ENCODE measurements at places on chromosomes 12 and 14. TPM values are rescaled to one million over a fixed set of nuclear protein-coding genes. Genes with fewer than 3 reads are reported as not detected.

GRCh38 chr12:100128512-100128908 is 14.2 kb downstream of the BLTP3B start:
- DNase-seq, result peak; percentile 54

GRCh38 chr14:91233936-91234790 is 10.3 kb downstream of the GPR68 start:
- no peak for DNase-seq

The C12orf50 gene
- not detected for total RNA-seq

DNA sequence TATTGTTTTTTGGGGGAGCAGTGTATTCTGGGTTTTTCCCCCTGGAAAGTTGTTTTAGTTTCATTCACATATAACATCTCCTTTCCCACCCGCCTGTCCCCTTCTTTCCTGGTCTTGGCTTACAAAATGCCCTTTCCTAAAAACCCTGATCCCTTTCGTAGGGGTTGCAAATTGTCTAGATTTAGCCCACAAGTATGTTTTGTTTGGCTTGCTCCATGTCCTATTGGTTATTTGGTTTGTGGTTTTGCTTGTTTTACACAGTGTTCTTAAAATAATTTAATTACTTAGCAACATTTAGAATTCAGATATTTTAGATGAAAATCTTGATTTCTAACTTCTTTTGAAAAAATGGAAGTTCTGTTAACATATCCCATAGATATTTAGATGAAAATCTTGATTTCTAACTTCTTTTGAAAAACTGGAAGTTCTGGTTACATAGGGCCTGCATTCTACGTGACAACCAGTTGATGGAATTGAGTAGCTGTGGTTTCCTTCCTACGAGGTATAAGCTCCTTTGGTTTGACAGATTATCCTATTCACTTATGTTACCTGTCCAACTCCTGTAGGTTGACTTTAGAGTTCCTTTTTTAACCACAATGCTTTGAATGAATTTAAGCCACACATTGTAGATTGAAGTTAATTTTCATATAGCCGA is 89.2 kb upstream of the TMEM263 start:
- DNase-seq, result no peak

DNA sequence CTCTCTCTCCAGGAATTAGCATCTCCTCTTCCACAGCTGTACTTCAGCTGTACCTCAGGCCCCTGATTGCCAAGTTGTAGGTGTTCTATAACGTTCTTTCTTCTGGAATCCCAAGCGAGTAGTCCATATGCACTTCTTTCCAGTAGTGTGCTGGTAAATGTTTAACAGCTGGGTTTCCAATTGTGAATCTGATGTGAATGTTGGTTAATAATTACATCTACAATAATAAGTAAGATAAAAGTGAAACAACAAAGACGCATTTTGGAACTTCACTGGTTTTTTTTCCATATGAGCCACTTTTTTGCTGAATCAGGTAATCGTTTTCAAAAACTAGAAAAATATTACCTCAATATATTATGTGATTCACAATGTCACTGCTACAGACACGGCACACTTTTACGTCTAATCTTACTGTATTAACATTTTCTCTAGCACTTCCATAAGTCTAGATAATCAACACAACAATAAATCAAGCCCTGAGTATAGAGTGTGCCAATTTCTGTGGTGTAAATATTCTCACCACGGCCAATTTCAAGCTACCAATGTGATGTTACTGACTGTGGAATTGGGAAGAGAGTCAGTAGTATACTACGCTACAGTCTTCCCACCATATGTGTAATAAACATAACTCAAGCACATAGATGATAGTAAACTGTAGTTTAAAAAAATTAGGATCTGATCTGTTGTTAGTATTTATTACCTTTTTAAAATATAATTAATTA is 113.0 kb downstream of the ZFP36L1 start:
- DNase-seq, result no peak

The TMEM179 gene
- total RNA-seq, result not detected

DNA sequence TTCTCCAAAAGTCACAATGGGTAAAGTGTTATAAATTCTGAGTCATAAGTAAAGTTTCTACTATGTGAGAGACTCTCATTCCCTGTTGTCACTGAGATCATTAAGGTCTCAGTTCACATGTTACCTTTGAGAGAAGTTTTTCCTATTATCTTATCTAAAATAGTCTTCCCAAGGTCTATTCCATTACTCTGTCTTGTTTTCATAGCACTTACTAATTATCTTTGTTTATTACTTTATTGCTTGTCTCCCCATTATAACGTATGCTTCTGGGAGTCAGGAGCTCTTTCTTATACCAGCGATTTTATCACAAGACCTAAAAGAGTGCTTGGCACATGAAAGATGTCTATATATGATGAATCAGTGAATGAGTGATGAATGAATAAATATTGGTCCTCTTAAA is 1001.9 kb downstream of the DIO2 start:
- no peak for DNase-seq

- DNase-seq, result peak; percentile 13
Observed at GRCh38 chr14:89368490-89369477, 48.2 kb downstream of the FOXN3 start.

DNA sequence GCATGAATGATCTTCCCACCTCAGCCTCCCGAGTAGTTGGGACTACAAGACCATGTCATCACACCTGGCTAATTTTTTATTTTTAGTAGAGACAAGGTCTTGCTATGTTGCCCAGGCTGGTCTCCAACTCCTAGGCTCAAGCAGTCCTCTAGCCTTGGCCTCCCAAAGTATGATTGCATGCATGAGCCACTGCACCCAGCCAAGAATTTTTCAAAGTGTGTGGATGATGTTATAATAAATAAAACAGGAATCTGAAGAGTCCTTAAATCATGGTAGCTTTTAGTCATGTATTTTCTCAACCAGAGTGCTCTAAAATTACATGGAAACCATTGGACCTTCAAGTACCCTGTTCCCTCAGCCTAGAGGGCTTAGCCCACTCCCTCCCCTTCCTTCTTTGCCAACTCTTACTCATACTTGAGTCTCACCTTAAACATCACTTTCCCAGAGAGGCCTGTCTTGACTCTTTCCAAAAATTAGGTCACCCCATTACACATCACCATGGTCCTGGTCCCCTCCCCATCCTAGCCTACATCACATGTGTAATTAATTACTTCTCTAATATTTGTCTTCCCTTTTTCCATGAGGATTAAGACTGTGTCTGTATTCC is 52.2 kb upstream of the BICDL1 start:
- DNase-seq, result no peak

The GDF3 gene
- total RNA-seq, result not detected

GRCh38 chr14:100979780-100980179 is 76.3 kb upstream of the RTL1 start:
- peak; percentile 67 for DNase-seq

The ADGRD1 gene
- not detected for total RNA-seq

DNA sequence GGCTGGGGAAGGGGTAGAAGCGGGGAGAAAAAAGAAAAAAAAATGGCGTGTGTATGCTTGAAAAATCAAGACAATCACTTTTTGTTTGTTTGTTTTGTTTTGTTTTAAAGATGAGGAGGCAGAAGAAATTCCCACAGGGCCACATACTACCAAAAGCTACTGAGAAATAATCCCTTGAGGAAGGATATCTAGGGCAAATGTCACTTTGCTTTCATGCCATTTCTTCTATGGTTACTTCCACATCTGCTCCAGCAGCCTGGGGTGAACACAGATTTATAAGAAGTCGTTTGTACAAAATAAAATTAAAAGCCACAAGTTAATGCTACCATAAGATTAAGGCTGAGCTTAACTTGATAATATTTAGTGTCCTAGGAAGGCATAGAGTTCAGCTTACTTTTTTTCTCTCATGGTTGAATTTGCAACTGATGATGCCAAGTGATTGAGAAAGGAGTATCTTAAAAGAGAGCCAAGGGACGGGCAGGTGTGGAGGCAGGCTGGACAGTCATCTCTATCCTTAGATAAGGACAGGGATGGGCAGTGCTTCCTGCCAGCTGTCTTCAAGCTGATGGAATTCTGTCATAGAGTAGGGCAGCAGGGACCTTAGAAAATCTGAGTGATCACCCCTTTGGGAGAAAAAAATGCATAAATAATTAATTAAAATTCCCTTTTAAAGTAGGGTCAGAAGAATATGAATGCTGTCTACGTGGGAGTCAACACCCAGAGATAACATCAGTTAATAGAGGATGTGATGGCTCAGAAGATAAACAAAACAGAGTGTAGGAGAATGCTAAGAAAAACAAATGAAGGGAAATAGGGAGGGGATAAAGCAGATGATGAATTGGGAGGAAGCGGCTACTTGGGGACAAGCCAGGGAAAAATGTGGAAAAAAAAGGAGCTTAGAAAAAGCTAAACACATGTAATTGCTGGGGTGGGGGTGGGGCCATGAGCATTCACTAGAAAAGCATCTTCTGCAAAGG is 57.1 kb downstream of the DYRK2 start:
- peak; percentile 91 for DNase-seq

DNA sequence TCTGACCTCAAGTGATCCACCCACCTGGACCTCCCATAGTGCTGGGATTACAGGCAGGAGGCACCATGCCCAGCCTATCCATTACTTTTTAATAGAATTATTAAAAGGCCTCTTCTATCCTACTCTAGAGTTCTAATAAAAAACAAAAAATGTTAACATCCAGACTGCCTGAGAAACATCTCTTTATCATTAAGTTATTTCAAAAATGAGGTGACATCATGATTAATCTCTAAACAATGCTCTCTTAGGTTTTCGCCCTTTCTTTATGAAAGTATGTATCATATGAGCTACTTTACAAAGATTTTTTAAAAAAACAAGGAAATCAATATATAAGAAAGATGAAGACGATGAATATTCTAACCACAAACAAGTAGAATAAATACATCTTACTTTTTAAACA is 52.6 kb downstream of the FGD6 start:
- DNase-seq, result no peak

DNA sequence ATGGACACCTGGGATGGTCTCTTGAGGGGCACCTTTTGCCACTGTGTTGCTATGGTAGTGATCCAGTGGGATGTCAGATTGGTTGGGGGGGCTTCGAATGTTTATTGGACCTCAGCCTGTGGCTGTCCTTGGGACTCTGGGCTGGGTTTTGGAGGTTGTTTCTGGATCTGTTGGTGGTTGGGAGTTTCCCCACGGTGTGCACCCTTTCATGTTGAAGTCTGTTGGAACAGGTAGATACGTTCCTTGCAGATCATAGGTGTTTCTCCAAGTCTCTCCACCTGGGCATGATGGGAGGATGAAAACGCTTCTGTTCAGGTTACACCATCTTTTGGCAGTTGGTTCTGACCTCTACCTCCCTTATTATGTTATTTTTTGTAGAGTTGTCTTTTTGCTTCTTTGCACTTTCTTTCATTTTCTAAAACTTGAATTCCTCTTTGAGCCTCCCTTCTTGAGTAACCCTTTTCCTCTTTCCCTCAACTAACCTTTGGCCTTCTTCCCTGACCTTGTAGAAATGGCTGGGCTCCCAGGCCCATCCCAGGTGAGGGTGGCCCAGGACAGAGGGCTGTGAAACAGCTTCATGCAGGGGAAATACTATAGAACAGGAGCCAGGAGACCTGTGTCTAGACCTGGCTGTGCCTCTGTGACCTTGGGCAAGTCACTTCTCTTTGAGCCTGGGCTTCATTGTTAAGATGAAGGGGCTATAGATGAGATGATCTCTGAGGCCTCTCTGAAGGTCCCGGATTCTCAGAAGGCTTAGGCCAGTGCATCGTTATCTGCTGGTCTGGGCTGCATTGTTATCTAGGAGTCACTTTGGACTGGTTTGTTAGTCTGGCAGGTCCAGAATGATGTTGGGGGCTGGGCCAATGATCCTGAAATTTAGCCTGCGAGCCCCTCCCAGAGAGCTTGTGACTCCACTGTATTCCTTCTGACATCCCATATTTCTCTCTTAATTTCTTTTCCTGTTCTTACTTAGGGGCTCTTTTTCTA is 2.0 kb downstream of the ATN1 start:
- DNase-seq, result no peak

The SERPINA9 gene
- not detected for total RNA-seq

GRCh38 chr12:111249018-111249370 is 119.9 kb downstream of the PHETA1 start:
- peak; percentile 39 for DNase-seq

GRCh38 chr12:79690638-79691510 is at the start of gene PAWR:
Gene PAWR, minus strand, starts transcription at chr12:79690964. Its CDS starts 720 bp downstream, at chr12:79690244.
- DNase-seq, result peak; percentile 93

DNA sequence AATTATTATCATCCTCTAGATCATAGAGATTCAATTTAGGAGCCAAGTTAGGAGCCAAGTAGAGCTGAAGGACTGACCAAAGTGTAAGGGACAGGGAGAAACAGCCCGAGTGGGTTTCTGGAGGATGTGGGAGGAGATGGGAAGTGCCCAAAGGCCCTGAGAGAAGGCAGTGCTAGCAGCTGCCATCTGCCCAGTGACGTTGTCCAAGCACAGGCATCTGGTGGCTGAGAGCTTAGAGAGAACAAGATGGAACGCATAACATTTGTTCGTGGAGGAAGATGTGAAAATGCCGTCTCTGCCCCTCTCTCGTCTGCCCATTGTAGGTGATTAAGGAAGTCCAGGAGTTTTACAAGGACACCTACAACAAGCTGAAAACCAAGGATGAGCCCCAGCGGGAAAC is 34.7 kb downstream of the CD9 start:
- no peak for DNase-seq

DNA sequence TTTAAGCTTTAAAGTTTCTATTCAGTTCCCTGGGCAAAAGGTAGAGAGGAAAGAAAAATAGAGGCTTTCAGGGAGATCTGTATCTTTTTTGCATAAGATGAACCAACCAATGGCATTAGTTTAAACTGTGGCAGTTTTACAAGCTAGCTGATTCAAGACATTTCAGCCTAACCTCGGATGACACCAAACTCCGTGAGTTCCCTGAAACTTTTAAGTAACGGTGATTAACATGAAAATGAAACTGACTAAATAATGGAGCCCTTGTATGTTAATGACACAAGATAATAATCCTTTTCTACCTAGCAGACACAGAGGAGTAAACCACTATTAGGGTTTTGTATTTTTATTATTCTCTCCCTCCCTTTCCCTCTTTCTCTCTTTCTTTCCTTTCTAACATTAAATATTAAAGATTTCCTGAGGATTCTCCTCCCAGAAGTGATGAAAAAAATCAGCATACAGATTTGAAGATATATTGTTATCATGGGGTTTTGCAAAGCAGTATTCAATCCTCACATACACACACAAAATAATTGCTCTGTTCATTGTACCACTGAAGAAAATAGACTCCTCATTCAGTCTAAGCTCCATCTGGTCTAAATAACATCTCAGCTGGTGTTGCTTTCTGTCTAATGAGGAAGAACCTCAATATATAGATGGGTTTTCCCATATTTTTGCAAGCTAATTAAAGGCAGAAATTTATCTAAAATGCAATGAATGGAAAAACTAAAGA is 483.8 kb downstream of the NOVA1 start:
- DNase-seq, result no peak

Data from M059J (cell line).